ENCODE measurements at places on chromosomes 3 and 15.

DNA sequence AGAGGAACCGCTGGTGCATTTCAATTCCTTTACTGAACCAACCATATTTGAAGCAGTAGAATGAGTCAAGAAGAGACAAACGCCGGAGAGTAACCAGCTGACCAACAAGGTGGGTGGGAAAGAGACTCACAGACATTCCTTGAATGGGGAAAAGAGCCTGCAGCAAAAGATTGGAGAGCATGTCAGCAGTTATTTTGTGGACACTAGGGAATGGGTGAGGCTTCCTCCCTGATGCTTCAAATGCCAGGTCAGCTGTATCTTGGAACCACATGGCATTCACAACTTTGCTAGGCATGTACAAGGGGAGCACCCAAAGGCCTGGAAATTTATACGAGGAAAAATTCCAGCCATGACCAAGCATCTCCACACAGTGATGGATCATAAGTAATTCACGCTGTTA is 29.9 kb upstream of the ZKSCAN7 start:
- DNase-seq: no peak

DNA sequence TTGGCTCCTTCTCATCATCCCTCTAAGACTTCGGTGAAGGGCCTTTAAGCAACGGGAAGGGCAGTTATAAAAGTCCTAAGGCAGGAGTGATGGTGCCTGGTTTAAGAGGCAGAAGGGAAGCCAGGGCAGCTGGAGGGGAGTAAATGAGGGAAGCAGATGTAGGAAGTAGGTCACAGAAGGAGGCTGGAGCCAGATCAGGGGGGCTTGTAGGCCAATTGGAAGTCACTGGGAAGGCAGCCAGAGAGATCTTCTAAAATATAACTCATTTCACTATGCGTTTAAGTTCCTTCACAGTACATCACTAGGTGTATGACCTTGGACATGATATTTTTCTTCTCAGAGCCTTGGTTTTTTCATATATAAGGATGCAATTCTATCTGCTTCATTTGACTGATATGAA is 94.7 kb downstream of the MYH15 start:
- no peak for DNase-seq

GRCh38 chr3:147614210-147614609 is 205.0 kb downstream of the ZIC1 start:
- peak; percentile 62 for DNase-seq

GRCh38 chr3:193951859-193952258 is 184.1 kb upstream of the HES1 start:
- no peak for DNase-seq

DNA sequence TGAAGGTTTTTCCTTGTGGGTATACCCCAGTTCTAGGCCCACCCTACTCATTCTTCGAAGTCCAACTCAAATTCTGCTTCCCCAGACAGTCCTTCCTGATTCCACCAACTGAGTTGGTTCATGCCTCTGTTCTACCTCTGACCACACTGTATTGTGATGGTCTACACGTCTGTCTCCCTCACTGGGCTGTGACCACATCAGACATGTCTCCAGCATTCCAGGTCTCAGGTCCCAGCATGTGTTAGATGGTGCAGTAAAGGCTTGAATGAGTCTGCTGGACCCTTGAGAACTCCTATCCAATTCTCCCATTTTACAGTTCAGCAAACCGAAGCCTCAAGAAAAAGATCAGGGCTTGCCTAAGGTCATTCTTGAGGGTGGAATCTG is 2.8 kb upstream of the ATP2B2 start:
- DNase-seq: no peak

- no peak for DNase-seq
These were observed 145.1 kb upstream of the CNTN4 start for GRCh38 chr3:1953536-1953935.

- no peak for DNase-seq
These were observed 92.9 kb downstream of the RAB11A start for GRCh38 chr15:65962187-65962586.

GRCh38 chr3:88000853-88001252 is 58.0 kb downstream of the CGGBP1 start:
- DNase-seq: no peak

- DNase-seq: peak; percentile 34
These were observed 187.6 kb downstream of the NLGN1 start for GRCh38 chr3:173584838-173585831.

DNA sequence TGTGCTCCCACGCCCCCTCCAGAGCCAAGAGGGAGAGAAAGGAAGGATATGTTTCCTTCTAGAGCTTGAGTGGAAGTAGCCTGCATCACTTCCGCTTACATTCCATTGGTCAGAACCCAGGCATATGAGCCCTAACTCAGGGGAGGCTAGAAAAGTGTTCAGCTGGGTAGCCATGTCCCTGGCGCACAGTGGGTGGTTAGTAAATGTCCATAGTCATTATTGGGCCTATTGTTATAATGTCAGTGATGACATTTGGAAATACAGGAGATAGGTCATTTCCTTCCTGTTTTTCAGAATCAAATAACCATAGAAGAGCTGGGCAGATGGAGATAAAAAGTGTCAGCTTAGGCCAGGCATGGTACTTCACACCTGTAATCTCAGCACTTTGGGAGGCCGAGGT is 27.3 kb downstream of the CD276 start:
- no peak for DNase-seq

DNA sequence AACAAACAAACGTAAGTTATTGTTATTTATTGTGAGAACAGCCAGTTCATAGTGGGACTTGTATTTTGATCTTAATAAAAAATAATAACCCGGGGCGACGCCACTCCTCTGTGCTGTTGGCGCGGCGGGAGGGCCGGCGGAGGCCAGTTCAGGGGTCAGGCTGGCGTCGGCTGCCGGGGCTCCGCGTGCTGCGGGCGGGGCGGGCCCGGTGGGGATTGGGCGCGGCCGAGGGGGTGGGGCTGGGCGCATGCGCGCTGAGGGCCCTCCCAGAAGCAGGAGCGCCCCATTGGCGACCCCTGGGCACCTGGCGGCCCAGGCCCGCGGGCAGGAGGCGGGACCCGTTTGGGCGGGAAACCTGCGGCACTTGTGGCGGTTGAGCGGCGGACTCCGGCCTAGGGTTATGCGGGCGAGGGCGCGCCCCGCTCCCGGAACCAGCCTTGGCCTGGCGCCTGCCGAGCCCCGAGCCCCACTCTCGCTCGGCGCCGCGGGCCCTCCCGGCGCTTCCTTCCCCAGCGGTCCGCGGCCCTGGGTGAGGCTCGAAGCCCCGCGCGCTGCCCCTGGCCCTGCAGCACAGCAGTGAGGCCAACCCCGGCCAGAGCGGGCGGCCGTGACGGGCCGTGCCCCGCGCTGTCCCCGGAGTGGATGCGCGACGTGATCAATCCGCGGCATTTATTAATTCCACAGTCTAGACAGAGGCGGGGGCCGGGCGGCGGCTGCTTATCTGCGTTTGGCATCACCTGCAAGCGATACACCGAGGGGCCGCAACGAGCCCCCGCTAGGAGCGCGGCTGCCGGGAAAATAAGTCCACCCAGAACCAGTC is 6.0 kb downstream of the ISL2 start:
- no peak for DNase-seq

DNA sequence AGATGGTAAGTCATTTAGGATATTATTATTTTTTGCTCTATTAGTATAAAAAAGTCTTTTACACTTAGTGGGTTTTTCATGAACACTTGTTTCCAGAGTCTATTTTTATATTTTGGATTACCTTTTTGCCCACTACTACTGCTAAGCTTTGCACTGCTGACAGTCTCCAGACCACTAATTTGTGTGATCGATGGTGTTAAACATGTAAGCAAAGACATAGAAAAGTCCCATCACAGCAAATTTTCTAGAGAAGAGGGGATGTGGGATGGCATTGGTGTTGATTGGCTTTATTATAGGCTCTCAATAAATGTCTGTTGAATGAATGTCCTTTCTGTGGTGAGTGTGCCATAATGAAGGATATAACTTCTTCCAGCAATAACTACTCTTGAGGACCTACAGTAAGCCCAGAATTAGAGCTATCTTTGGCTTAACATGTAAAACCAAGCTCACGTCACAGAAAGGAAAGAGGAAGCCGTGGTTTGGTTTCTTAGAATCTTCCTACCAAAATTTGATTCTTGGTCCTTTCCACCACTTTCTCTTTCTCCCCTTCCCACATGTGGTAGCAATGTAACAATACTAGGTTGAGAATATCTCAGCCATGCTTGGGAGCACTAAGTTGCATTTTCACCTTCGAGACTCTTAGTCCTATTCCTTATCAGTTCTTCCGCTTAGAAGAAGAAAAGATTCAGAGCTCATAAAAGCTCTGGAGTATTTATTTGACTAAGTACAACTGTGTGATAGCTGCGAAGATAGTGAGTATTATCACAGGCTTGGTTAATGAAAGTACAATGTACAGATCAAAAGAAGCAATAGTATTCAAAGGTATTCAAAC is 90.6 kb upstream of the UMPS start:
- no peak for DNase-seq

- peak; percentile 29 for DNase-seq
These were observed 27.7 kb upstream of the LPP start for GRCh38 chr3:188126276-188126675.

- no peak for DNase-seq
These were observed 42.9 kb upstream of the LPP start for GRCh38 chr3:188111002-188111584.

DNA sequence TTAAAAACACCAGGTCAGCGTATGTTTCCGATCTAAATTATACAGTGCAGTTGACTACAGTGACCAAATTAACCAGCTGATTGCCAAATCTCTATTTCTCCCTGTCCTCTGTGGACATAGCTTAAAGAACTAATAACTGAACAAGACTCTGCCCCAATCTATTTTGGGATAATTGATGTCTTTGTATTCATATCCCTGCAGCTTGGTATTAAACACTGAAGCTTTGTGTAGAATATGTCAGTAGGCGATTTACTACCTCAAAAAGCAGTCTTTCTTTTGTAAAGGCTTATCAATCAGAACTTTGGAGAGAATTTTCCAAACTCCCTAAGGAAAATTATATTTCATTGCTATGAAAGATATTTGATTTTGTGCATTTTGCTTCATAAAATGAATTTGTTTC is 258.2 kb downstream of the SOX2 start:
- DNase-seq: no peak
